ENCODE measurements at places on chromosomes 6 and 20.

- no peak for DNase-seq
Observed at GRCh38 chr20:41138475-41139226, 1.3 kb downstream of the PLCG1 start.

GRCh38 chr20:61954276-61955021 is 111.2 kb downstream of the TAF4 start:
- DNase-seq: no peak

- DNase-seq: no peak
Observed at GRCh38 chr6:109242925-109243324, 139.3 kb downstream of the CD164 start.

DNA sequence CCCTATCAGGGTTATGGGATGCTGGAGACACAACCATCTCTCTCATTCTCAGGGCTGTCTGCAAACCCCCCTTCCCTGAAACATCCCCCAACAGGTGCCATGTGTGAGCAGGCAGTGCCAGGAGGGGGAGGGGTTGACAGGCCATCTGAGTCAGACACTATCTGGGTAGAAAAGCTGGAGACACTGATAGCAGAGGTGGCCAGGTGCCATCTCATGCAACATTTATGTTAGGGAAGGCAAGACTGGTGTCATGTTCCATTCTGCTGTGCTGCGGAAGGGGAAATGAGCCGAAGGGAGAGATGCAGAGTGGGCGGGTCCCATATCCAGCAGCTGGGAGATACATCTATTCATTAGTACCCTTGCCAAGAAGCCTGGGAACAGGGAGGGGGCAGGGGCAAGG is 3.5 kb downstream of the LHFPL5 start:
- no peak for DNase-seq

DNA sequence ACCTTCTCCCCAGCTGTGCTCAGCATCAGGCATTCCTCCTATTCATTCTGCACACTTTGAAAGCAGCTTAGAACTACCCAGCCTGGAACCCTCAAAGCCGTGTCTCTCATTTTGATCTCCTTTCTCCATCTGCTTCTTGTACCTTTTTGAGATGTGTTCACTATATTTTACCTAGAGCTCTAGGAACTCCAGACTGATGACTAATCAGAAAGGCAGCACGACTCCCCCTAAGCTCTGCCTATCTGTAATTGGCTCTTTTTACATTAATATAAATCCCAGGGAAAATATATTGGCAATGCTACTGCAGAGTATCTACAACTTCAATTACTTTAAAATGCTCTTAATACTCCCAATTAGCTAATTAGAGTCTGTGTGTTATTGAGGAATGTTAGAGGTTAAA is 671.5 kb downstream of the CBLN4 start:
- DNase-seq: no peak

DNA sequence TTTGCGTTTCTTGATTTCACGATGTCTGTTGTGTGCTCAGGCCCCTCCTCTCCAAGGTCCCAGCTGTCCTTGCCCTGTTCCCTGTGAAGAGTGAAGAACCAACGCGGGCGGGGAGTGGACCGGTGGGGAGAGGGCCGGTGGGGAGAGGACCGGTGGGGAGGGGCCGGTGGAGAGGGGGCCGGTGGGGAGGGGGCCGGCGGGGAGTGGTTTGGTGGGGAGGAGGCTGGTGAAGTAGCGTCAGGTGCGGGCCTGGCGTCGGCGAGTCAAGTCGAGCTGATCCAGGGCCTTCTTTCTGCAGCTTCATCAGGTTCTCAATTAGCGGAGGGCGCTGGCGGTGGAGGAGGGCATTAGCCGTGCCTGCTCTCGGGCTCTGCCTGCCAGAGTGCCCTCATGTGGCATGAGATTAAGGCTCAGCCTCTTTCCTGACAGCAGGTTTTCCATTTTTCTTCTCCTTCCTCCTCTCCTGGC is 21.2 kb upstream of the BHLHE23 start:
- DNase-seq: no peak

DNA sequence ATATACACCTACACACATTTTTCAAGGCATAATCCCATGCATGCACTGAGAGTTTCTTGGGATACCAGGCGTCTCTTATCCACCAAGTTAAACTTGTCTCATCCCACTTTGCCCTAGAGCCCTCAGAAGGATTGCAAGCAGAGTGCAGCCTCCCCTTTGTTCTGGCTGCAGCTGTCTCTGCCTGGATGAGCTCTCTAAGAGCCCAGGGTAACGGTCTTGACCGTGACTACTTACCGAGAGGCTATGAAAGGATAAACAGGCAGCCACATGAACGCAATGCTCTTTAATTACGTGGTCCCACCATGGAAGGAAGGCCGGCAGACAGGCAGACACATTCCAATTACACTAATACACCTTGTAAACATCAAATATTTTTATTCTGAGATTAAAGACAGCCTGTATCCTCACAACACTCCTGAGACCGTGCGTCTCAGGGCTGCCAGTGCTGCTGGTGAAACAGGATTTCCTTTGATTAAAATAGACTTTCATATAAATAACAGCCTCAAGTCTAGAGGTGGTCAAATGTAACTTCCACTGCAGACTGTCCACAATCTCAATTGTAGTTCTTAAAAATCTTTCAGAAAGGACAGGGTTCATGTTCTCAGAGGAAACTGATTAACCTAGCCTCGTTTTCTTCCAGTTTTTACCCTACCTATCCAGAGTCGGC is 210.0 kb upstream of the PRDM1 start:
- DNase-seq: no peak

- DNase-seq: no peak
Observed at GRCh38 chr20:41570557-41570956, 47.6 kb downstream of the CHD6 start.

GRCh38 chr20:46987001-46987400 is 92.4 kb downstream of the EYA2 start:
- DNase-seq: no peak

- no peak for DNase-seq
Observed at GRCh38 chr6:139828751-139829519, 454.5 kb upstream of the CITED2 start.

GRCh38 chr6:97626671-97627441 is 343.8 kb upstream of the MMS22L start:
- no peak for DNase-seq

- DNase-seq: no peak
Observed at GRCh38 chr6:135586388-135586787, 88.8 kb upstream of the AHI1 start.

GRCh38 chr6:57108691-57109090 is 18.7 kb downstream of the ZNF451 start:
- no peak for DNase-seq

GRCh38 chr20:8766868-8767390 is 302.0 kb upstream of the PLCB4 start:
- no peak for DNase-seq

DNA sequence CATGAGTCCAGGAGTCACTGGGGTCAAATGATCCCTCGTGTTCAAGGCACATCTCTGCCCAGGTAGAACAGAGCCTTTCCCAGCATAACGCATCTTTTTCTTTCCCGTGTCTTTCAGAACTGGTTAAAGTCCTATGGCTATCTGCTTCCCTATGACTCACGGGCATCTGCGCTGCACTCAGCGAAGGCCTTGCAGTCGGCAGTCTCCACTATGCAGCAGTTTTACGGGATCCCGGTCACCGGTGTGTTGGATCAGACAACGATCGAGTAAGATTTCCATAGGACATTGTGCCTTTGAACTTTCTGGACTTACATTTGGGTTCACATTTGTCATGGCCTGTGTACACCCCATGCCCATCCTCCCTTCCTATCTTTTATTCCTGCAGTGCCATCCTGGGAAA is 20.2 kb downstream of the MMP24 start:
- no peak for DNase-seq

GRCh38 chr6:166927935-166928643 is 28.3 kb downstream of the RNASET2 start:
- no peak for DNase-seq

GRCh38 chr6:16816891-16817290 is 55.6 kb upstream of the ATXN1 start:
- DNase-seq: no peak

GRCh38 chr6:108176281-108177089 is 10.7 kb downstream of the NR2E1 start:
- DNase-seq: no peak

DNA sequence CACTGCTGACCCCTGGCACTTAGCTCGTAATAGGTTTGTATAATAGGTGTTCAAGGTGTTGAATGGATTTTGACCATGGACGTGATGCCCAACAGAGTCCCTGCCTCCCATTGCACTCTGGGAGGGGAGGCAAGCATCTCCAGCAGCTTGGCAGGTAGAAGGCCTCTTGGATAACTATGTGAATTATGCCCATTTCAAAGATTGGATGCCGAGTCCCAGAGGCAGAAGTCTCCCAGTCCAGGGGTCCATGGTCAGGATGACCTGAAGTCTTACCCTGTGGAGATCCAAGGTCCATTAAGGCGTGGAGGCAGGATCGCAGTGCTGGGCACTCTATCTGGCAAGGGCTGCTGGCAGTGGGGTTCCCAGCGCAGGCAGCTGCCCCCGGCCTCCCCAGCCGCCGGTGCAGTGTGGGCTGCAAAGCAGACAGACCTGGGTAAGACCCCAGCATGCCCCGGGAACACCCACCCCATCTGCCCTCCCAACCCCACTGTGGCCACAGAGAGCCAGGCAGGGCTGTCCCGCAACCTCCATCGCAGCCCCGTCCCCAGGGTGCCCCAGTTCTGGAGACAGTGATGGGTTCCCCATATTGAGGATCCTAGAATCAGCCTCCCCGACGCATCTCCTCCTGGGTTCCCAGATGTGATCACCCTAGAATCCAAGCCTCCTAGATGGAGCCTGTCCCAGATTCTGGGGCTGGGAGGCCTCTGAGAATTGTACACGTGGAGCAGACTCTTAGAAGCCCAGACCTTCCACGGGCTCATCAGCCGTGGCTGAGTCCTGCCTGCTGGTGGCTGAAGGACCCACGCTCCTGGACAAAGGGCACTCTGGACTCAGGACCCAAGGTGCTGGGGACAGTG is 44.6 kb downstream of the APCDD1L start:
- DNase-seq: no peak

GRCh38 chr20:24027229-24027628 is 38.6 kb upstream of the GGTLC1 start:
- DNase-seq: peak; percentile 56

GRCh38 chr6:56515081-56515905 is 127.4 kb downstream of the DST start:
- no peak for DNase-seq

- no peak for DNase-seq
Observed at GRCh38 chr6:25178336-25179035, 100.7 kb upstream of the CARMIL1 start.

DNA sequence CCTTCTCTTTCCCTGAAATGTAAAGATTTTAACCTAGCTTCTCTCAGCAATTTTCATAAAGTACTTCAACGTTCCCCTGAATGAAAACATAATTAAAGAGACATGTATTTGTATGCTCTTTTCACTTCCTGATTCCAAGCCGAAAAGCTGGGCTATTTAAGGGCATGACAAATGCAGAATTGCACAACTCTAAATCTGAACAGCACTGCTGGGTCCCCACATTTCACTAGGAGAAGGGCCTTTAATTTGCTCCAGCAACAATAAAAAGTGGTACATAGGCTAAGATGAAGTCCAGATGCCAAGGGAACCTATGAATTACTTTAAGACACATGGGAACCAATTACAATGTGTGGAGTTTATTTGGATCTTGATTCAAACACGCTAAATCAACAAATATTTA is 42.0 kb downstream of the IRAK1BP1 start:
- no peak for DNase-seq

DNA sequence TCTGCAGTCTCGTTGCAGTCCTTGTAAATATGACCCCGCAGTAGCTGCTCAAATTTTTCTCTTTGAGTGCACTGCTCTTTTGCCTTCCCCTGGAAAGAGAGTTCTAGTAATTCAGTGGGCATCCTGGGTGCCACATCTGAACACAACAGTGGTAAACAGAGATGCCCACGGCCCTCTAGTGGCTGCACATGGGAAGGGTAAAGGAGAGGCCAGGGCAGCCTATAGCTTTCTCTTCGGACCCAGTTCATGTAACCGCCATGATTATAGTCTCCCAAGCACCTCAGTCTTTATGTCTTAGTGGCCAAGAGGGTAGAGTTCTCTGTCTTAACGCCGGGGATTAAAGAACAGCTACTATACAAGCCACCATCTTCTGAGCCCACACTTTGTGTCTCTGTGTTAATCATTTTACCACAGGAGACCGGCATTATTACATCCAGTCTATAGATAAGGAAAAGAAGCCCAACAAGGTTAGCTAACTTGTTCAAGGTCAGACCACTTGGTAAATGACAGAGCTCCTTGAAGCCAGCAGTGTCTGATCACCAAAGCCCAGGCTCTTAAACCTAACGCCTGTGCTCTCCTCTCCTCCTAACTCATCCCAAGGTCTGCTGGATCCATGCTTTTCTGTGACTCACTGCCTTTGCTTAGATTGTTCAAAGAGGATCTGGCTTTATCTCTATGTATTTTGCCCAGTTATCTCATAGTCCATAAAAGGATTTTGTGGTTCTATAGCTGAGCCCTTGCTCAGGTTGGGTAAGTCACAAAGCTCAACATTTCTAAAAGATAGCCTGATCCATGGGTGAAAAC is 81.8 kb downstream of the ISM1 start:
- DNase-seq: peak; percentile 31

DNA sequence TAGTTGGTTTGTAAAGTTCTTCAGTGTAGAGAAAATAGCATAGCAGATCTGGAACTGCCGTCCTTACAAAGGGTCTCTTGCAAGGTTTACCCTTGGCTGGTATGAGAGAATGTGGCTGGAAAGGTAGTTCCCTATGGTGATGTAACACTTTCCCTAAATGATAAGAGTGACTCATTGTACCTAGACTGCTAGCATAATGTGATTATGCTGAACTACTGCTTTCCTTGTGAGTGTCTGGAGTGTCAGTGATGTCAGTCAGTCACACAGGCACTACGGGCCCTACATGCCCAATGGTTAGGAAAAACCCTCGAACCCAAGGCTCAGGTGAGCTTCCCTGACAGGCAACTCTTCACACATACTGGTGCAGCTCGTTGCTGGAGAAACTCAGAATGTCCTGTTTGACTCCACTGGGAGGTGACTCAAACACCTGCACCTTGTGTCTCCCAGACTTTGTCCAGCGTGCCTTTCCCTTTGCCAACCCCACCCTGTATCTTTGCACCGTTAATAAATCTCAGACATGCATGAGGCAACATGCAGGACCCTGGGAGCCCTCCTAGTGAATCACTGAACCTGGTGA is 28.4 kb upstream of the LY86 start:
- DNase-seq: no peak

Measured in stimulated activated CD4-positive, alpha-beta T cell treated with anti-CD3 and anti-CD28 coated beads, Interleukin-2, amount 100 ng/mL, for 48 hours (primary cell).